Stimulated activated CD4-positive, alpha-beta T cell treated with anti-CD3 and anti-CD28 coated beads, TNF-alpha, amount 100 ng/mL, for 4 hours (primary cell): ENCODE measurements at places on chromosomes 1 and 21.

DNA sequence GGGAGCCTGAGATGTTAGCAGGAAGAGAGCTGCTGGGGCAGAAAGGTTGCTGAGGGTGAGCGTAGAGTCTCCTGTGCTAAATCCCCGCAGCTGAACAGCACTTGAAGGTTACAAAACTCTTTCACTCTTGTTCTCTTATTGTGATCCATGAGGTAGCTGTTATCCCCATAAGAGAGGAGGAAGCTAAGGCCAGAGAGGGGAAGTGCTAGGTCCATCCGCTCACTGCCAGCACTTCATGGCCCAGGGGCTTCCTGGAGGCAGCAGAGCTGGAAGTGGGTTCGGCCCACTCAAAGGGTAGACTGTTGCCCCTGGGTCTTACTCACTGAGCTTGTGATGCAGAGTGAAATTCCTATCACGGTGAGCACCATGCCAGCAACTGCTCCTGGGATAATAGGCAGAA, 5.6 kb downstream of the TMEM234 start:
- DNase-seq, result no peak

DNA sequence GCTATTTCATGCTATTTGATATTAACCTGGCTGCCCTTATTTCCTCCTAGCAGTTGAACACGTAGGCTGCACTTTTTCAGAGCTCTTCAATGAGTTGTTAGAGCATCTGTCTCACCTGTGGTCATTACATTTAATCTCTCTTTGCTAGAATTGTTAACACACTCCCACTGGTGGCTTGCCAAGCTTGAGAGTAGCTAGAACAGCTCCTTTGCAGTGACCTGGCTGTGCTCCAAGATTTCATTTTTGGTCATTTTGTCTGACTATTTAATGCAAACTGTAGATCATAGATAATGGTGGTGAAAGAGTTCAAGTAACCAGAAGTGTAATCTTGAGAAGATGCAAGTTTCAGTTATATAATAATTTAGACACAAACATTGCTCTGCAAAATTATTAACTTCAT, 105.6 kb downstream of the LRRC7 start:
- DNase-seq, result no peak

- no peak for DNase-seq
These were observed 7.1 kb upstream of the ZSCAN20 start for GRCh38 chr1:33465316-33465715.

- DNase-seq, result no peak
These were observed 10.1 kb downstream of the CFAP45 start for GRCh38 chr1:159889821-159890252.

- no peak for DNase-seq
These were observed 7.6 kb downstream of the DCLRE1B start for GRCh38 chr1:113912594-113913311.

GRCh38 chr1:231194843-231195516, 33.1 kb downstream of the TRIM67 start:
- DNase-seq, result no peak

DNA sequence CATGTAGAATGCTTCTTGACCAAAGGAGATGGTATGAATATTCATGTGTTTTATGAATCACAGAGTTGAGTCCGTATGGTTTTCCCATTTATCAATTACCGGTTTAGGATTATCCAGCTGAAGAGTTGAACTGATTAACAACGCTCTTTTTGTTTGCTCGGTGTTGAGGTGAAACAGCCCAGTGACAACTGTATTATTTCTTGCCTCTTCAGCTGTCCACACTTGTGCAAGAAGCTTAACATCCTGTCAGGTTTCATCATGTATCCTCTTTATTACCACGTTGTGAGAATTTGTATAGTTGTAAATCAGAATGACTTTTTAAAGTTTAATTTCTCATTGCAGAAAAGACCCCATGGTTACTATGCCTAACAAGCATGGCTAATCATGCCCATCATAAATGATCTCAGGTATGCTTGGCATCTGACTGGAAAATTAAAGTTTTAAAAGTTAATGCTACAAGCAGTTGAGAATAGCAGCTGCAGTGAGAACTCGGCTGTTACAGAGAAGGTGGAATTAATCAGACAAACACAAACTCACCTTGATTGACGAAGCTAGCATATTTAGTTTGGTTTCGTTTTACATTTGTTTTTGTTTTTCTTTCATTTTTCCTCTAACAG, 563.2 kb upstream of the ADGRL2 start:
- DNase-seq, result no peak
